PC-3 (cell line): ENCODE measurements at places on chromosomes 6 and 20. TPM values are rescaled to one million over a fixed set of nuclear protein-coding genes. Genes with fewer than 3 reads are reported as not detected.
A peak's percentile ranks its signal among the peaks of the same experiment; 100 is the strongest.

GRCh38 chr20:17916433-17916891 lies 52.1 kb downstream of the SNX5 start:
- DNase-seq, result no peak

DNA sequence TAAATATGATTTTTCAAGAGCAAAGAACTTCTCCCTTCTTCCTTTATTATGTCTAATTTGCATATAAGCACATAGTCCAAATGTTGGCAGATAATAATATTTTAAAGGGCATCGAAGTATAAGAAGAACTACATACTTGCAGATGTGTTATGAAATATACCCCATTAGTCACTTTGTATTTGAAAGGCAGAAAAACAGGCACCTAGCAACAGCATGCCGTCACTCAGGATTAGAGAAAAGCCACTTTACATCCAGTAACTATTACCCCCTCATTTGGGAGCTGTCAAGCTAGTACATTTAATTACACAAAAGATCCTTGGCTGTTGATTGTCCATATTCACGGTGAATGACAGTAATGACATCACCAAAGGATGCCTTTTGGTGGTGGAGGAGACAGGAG lies 99.3 kb upstream of the ARMC2 start:
- no peak for DNase-seq

- no peak for DNase-seq
Measured at GRCh38 chr20:38590676-38591473, 9.9 kb downstream of the ADIG start.

DNA sequence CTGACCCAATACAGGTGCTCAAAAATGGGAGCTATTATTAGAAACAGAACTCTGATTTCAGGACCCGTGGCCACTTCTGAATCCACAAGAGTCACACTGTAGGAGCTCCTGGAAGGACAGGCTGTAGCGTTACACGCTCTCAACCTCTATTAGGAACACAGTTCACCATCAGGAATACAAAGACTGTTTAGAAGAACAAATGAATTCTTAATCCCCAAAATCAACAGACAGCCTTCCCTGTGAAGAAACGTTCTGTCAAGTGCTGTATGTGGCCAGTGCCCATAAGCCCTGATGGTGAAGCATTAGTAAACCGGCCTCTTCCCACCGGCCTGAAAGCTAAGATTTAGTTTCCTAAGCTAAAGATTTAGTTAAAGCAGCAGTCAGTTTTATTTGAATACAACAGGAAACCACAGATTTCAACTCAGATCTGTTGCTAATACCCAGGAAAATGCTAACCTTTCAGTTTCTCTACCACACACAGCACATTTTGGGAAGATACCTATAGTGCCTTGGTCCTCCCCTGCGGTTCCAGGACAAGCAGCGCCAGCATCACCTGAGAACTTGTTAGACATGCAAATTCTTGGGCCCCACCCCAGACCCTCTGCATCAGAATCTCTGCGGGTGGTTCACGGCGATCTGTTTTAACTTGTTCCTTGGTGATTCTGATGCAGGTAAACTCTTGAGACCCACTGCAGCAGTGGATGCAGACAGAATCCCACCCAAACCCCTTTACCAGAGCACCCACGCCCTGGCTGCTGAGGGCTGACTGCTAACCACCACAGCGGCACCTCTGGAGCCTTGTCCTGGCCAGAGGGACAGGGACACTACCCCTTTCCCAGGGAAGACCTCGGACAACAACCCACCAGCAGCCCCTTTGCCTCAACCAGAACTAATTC lies 33.4 kb downstream of the MTRES1 start:
- DNase-seq, result no peak

DNA sequence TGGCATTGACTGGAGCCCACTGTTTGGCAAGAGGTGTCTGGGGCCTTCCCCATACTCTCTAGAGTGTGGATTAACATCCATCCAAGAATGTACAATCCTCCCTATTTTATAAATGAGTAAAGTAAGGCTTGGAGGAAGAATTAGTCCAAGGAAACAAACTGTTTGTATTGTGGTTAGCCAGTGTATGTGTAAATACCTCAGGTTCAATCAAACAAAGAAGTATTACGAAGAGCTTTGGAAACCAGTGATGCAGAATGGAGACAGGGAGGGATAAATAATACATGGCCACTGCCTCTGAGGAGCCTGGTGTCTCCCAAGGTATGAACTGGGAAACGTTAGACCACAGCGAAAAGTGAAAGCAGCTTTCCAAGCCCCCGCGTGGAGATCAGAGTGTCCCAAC lies 226.6 kb upstream of the RIN2 start:
- DNase-seq, result peak; percentile 17

Gene TTK
- total RNA-seq, result 38.9 and 39.0 TPM in 2 replicates

DNA sequence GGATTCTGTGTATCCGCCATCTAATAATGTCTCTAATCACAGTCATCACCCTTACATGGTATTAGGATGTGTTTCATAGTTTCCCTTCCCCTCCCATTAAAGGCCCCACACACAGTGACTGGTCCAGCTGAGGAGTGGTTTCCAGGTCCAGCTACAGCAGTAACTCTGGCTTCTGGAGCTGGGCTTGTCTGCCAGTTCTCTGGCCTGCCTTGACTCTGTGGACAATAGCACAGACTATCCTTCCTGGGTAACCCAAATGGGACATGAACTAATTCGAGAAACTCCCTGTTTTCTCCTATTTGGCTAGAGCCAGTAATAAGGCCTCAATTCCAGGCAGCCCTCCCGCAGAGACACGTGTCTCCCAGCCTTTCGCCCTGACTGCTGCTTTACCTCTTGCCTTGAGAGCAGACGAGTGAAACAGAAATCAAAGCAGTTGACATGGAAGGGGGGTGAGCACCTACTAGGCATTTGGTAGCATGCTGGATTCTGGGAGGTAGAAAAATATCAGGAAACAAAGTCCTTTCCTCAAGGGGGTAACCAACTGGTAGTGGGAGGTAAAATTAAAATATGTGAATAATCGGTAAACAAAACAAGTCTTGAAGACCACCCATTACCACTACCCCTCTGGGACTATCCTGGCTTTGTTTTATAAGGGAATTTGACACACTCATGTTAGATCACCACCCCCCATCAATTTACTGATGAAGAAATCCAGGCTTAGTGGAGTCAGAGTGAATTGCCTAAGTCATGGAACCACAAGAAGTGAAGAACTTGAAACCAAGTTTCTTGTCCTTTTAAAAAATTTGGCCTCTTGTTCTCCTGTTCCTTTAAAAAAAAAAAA lies 1.2 kb downstream of the TRAF3IP2 start:
- peak; percentile 26 for DNase-seq

GRCh38 chr6:144574796-144575195 lies 289.7 kb downstream of the UTRN start:
- DNase-seq, result no peak

GRCh38 chr6:31113861-31114540 lies 599 bp upstream of the PSORS1C1 start:
- DNase-seq, result no peak

Gene LCA5
- 0.73 and 0.86 TPM in 2 replicates for total RNA-seq

- peak; percentile 55 for DNase-seq
Measured at GRCh38 chr20:11882651-11883050, 35.0 kb upstream of the BTBD3 start.

GRCh38 chr20:61112515-61112914 lies 139.5 kb upstream of the CDH4 start:
- no peak for DNase-seq

Gene RAB44
- total RNA-seq, result not detected in 2 replicates

- no peak for DNase-seq
Measured at GRCh38 chr6:15429141-15430110, 183.6 kb downstream of the JARID2 start.

DNA sequence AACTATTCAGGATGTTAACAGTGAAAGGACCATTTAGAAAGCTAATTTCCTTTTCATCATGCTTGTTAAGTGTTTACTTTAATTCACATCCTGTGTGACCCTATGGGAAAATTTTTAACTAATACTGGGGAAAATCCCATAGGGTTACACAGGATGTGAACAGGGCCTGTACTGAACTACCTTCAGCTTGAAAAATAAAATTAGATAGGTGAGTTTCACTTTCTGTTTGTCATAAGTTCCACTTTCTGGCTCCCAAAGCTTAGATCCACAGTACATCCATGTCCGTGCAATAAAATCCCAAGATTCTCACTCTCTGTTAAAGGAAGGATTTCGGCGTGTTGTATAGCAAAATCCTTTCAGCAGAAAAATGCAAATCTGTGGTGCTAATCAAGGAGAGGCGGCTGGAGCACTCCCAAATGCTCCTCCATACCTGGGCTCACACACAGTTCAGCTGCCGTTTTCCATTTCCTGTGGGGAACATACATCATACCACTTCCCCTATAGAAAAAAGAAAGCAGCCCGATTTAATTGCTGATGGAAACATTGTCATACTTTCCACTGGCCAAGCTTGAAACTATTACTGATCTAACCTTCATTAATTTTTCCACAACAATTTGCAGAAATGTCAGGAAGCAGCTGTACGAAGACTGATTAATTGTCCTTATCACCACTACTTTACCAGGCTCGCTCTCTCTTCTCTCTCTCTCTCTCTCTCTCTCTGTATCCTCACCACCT lies 125.2 kb downstream of the HIVEP2 start:
- no peak for DNase-seq

- no peak for DNase-seq
Measured at GRCh38 chr20:10216146-10216791, 2.4 kb upstream of the SNAP25 start.

DNA sequence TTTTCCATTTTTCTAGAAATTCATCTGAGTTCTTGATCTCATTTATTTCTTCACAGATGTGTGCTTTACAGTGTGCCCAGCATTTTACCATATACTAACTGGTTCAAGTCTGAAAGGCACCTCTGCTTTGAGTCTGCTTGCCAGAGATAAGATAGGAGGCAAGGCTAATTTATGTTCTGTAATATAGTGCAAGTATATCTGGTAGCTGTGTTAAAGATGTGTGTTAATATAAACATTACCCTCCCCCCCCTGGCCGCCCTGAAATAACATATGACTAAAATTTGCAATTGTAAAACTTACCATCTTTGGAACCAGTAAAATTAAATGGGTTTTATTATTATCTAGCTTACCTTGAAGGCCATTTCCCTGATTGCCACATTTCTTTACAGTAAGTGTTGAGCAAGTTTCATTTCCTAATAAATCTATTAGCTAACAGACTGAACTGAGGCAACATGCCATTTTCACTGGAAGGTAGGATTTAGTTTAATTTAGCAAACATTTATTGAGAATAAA lies 2.7 kb downstream of the FBXO9 start:
- no peak for DNase-seq

- peak; percentile 86 for DNase-seq
Measured at GRCh38 chr6:11535801-11536230, 1.7 kb upstream of the TMEM170B start.

DNA sequence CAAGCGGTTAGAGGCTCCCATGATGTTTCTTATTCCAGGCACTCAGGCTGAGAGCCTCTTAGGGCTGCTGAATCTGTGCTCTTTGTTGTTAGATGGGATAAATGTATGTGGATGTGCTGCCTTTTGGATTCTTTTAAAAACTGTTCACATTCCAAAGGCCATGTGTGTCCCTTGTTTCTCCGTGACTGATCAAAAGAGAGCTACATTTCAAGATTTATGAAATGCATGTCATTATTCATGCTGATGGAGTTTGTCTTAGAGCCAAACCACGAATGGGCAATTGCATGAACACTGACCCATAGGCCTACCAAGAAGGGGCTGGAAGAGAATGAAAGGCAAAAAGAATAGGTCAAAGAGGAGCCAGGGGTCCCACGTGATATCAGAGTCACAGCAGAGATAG lies 104.9 kb upstream of the TSHZ2 start:
- no peak for DNase-seq
